Stimulated activated CD4-positive, alpha-beta T cell treated with anti-CD3 and anti-CD28 coated beads, Interleukin-4, amount 100 ng/mL, for 48 hours (primary cell): ENCODE measurements at places on chromosomes 7 and 10.

DNA sequence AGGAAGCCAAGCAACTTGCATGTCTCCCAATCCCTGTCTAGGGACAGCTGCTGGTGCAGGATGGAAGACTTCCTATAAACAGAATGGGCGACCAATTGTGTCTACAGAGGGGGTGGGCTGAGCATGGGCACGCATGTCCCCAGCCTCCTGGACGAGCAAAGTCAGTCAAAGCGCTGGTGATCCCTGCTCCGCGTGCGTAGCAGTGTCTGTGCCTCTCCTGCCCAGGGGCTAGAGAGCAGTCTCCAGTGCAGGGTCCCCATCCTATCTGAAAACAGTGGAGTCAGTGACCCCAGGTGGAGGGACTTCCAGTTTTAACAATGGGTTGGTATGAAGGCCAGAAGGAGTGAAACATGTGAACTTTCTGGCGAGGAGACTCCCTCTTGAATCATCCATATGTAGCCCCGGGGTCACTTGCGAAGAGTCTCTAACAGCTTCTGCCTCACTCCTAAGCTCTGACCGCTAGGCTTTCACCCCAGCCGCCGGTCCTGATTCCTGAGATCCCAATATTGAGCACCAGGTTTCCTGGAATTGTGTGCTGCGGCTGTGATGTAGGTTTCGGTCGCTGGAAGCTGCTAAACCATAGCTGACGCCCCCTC lies 714 bp upstream of the CASP2 start:
- no peak for DNase-seq

GRCh38 chr7:55966851-55967250 lies 2.5 kb downstream of the NIPSNAP2 start:
- DNase-seq, result no peak

- no peak for DNase-seq
These were observed 1046.9 kb downstream of the DNAJB9 start for GRCh38 chr7:109616551-109617069.

DNA sequence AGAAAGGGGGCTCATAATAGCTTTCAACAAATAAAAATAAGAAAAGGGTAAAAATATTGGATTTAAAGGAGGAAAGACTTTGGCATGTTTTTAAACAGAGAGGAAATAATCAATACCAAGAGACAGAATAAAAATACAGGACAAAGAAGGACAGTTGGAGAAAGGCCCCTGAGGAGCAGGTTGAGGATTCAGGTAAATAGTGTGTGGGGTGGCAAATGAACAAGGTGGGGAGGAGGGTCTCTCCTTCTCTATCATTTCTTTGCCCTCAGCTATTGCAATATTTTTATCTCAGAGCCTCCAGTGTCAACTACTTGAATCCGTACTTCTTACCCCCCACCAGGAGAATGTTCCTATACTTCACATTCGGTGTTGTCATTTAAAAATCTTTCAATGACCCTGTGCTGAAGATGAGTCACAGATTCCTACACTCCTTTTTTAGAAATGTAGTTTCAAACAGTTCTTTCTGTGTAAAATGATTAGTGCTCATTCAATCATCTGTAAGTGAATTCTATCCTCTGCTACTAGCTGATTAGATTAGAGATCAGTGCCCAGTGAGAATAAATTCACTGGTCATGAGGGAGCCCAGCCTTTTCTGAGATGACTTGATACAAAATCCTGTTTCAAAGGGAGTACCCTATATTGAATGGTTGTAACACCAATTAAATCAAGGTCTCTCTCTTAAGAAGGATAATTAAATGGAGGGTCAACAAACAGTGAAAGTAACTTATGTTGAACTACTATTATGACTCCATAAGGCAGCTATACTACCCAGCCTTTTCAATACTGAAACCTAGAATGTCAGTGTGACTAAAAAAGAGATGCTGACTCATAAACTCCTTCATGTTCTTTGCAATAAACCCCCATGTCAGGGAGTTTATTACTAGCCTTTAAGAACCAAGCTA lies 50.4 kb upstream of the WNT16 start:
- no peak for DNase-seq

GRCh38 chr7:91263384-91264045 lies 718 bp upstream of the FZD1 start:
- DNase-seq, result no peak

DNA sequence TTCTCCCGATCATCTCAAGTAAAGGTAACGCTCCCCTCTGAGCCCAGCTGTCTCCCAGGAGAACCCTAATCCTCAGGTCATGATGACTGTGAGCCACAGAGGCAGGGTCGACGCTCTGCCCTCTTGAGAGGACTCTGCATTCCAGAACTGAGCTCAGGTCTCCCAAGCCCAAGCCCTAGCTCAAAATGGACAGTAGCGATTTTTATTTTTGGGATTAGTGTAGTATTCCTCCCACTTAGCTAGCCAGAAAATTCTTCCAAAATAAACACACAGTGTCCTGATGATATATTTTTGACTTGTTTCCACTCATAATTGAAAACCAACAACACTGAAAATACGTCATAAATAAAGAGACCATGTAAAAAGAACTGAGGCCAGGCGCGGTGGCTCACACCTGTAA lies 462.0 kb upstream of the MGMT start:
- no peak for DNase-seq

- DNase-seq, result no peak
These were observed 85.0 kb downstream of the PTN start for GRCh38 chr7:137258552-137258951.
